ENCODE measurements at places on chromosomes 7 and 10.
A peak's percentile ranks its signal among the peaks of the same experiment; 100 is the strongest.

DNA sequence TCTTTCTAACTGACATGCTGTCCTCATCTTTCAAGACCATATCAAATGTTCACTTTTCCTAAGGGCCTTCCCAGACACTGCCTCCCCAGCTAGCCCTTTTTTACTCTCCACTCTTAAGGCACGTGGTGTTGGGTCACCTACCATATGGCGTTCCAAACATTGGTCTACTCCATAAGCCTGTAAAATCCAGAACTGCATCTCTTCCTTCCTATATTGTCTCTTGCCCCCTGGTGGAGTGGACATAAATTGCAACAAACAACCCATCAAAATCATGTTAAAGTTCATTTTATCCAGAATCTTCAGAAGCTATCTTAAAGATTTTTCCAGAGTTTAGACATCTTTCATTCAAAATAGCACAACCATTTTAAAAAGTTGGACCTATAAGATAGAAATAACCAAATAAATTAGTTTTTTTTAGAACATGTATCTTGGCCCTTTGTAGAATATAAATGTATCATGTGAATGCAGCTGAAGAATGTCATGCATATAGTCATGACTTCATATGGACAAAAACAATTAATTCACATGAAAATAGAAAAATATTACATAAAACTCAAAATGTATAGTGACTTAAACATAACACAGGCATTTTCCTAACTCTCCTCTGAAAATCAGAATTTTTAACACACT lies 180.6 kb upstream of the CHRM2 start:
- no peak for DNase-seq

GRCh38 chr10:120477021-120477742 lies 20.2 kb downstream of the PLPP4 start:
- DNase-seq, result no peak

DNA sequence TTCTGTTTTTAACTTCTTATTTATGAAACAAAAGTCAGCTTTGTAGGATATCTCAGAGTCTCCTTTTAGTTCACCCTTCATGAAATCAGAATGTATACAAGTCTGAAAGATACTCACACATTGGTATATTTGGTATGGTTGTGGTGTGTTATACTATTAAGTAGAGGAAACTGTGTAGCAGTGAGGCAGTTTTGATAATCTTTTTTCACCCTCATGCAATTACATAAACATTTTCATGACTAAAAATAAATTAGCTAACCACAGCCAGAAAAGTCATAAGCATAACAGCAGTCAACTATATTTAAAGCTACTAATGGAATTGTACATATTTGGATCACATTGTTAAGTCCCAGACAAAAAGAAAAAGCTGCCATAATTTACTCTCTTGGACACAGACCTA lies 62.1 kb downstream of the FAM185A start:
- DNase-seq, result no peak

DNA sequence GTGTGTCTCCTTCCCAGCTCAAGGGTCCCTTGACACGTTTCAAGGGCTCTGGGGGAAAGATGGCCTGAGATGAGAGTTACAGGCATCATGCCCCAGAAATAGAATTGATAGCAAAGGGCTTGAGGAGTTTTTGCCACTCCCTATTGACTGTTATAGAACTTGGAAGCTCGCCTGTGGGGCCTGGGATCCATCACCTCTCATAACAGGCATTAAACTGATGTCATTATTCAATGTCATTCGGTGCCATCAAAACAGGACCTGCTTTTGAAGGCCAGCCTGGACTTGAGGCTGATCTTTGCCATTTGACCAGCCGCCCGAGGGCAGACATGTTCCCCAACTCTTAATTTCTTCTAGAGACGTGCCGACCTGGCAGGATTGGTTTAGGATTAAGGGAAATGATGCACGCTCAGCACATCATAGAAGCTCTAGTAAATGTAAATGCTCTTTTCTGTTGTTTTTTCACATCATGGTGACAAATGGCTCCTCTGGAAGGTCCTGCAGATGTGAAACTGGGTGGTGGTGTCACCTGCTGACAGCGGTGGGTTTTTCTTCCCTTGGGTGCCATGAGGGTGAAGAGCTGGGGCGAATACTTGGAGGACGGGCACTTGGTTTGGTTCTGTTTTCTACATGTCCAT lies 16.7 kb upstream of the KLF6 start:
- DNase-seq, result no peak

DNA sequence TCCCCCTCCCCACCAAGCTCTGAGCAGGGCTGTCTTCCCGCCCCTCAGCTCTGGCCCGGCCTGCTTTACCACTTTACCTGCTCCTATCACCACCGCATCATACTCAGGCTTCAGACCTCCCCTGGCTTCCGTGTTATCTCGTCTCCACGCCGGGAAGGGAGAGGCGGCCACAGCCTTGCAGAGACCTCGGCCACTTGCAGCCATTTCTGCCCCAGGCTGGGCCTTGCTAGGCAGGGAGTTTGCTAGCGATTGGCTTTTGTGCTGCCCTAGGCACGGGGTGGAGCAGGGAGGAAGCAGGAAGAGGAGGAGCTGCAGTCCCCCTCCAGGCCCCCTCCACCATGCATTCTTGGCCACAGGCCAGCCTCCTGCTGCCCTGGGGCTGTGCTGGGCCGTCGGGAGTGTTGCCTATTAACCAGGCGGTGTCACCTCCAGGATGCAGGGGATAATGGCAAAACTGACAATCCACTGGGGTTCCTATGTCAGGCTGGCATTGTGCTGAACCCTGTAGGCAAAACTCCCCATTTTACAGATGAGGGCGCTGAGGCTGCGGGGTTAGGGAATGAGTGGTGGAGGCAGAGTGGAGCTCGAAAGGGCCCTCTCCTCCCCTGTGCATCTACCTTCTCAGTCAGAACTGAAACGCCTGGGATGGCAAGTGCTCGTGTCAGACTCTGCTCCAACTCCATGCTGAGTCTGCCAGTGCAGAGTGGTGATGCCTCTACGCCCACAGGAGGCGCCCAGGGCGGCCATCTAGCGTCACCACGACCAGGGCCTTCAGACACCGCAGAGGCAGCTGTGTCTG lies at the start of gene PYROXD2:
TSS of gene PYROXD2 (minus strand) at position 251 of the 799 bp plus-strand sequence. CDS start at position 204, 47 bp downstream.
- peak; percentile 10 for DNase-seq

DNA sequence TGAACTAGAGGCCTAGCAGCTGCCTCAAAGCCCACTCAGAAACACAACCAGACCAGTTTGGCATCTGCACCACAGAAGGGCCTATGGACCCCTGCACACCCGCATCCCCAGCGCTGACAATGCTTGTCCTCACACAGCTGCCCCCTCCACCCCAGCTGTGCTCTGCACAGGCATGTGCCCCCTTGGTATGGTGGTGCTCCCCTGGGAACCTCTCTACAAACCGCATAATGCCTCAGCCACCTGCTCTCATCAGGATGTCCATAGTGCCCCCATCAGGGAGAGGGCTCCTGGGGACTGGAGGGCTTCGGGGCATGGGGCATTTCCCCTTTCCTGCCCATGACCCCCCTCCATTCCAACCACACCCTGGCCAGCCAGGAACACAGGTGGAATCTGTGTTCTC lies 347.5 kb downstream of the GRID1 start:
- DNase-seq, result no peak

- DNase-seq, result no peak
These were observed 182.2 kb downstream of the CAMK1D start for GRCh38 chr10:12531305-12532220.

GRCh38 chr7:94452239-94452638 lies 57.4 kb upstream of the CASD1 start:
- DNase-seq, result no peak

DNA sequence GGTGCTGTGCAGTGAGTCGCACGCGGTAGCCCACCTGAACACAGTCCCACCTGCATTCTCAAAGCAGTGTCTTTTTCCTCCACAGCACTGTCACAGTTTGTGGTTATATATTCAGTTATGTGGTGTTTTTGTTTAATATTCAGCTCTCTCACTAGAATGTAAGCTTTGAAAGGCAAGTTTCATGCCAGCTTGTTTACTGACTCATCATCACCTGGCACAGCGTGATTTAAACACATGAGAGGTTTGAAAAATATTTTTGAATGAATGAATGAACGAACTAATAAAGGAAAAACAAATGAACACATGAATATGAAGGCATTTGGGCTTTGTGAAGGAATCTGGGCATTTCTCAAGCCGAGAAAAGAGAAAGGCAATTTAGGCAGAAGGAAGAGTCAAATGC lies 51.9 kb upstream of the TM9SF3 start:
- no peak for DNase-seq

GRCh38 chr7:66939325-66939724 lies 18.3 kb downstream of the TMEM248 start:
- DNase-seq, result no peak

DNA sequence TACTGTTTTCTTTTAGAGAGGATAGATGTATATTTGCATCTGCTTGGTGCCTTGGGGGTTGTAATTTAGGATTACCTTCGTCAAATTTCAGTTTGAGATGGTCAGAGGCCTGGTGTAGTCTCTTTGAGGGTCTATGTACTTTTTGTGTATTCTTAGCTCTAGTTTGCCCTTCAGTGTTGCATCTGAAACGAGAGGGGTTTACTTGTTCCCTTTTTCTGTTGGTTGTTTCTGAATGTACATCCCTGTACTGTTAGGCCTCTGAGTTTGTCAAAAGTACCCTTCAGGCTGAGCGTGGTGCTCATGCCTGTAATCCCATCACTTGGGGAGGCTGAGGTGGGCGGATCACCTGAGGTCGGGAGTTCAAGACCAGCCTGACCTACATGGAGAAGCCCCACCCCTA lies 60.0 kb downstream of the MLLT10 start:
- no peak for DNase-seq

DNA sequence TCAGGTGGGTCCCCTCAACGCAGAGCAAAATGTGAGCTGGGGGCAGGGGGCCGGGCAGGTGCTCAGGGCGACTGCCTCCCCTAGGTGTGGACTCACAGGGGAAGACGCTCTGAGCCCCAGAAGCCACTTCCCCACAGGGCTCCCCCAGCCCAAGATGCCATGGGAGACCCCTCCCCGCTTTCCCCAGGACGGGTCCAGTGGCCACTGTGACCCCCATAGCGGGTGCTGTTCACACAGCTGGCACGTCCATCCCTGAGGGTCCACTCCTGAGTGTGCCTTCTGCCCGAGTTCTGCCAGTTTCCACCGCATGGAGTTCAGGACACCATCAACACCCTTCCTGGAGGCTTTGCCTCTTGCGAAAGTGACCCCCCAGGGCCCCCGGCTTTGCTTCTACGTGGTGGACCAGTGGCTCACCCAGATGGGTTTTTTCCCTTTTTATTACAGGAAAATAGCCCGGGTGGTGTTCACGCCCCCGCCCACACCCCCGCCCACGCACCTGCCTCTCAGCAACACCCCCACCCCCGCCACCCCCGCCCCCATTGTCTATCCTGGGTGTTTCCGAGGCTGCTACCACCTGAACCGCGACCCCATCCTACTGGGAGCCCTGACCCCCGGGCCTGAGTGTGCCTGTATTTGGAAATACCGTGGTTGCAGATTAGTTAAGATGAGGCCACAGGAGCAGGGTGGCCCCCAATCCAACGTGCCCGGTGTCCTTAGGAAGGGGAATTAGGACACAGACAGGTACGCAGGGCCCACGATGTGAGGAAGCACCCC lies 32.0 kb downstream of the ADAP1 start:
- no peak for DNase-seq

GRCh38 chr7:135664046-135664589 lies 1.8 kb downstream of the STMP1 start:
- DNase-seq, result no peak

DNA sequence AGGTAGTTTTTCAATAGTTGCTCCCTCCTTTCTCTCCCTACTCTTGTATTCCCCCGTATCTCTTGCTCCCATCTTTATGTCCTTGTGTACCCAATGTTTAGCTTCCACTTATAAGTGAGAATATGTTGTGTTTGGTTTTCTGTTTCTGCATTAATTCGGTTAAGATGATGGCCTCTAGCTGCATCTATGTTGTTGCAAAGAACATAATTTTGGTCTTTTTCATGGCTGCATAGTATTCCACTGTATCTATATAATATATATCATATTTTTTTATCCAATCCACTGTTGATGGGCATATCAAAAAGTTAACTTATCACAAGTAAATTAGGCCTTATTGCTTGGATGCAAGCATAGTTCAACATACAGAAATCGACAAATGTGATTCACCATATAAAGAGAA lies 594.0 kb downstream of the TYW1 start:
- DNase-seq, result no peak

DNA sequence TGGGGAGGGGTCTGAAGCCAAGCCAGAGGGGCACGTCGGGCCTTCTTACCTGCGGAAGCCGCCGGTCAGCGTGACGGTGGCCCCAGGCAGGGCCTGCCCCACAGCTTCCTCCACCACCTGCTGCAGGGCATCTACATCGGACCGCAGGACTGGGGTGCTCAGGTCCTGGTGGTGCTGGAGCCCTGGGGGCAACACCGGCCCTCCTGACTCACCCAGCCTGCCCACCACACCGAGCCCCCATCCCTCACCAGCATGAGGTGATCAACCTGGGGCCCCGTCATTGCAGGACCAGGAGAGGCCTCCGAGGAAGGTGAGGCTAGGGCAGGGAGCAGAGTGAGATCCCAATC lies 8.0 kb downstream of the POLM start:
- DNase-seq, result no peak

Data from stimulated activated CD4-positive, alpha-beta T cell treated with anti-CD3 and anti-CD28 coated beads, Interleukin-15, amount 100 ng/mL, for 1 hour (primary cell).